NCI-H774 (cell line): ENCODE measurements at places on chromosomes 16 and 17.

GRCh38 chr17:55366020-55366481 is 55.6 kb downstream of the MMD start:
- no peak for DNase-seq

GRCh38 chr17:78365561-78366108 is 5.8 kb upstream of the SOCS3 start:
- no peak for DNase-seq

GRCh38 chr16:3655030-3655395 is 522 bp downstream of the DNASE1 start:
- DNase-seq = no peak

- no peak for DNase-seq
Measured at GRCh38 chr16:57134982-57135381, 42.6 kb downstream of the CPNE2 start.

GRCh38 chr17:30095507-30096244 is 20.9 kb upstream of the NSRP1 start:
- DNase-seq = peak; percentile 27

DNA sequence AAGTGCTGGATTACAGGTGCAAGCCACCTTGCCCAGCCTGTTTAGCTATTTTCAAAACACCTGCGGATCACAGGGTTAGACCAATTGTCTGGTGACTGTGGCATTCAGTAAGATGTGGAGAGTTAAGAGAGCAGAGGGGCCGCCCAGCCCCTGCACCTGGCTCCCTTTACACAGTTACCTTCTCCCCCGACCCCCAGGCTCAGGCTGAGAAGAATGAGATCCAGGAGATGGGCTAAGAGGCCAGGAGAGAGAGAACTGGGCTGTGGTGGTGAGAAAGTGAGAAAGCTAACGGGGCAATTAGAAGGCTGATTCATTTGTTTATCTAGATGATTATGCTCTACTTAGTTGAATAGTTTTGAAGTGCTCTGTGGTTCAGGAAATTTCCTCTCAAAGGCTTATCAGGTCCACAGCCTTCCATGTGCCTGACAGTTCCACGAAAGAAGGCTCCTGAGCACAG is 67.8 kb upstream of the AXIN2 start:
- DNase-seq = peak; percentile 49
